ENCODE measurements at places on chromosomes 11 and 22.

DNA sequence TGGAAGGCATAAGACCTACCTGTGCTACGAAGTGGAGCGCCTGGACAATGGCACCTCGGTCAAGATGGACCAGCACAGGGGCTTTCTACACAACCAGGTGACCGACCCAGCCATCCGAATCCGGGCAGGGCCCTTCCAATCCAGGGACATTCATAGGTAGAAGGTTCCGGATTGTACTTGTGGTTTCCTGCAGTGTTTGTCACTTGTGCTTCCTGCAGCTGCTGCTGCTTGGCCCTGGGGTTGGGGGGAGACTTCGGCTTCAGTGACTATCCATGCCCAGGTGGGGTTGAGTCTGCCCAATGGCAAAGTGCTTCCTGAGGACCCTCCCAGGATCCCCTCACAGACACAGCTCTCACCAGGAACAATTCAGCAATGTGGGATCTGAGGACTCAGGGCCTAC, 2.2 kb downstream of the APOBEC3A start:
- DNase-seq: no peak

- no peak for DNase-seq
Observed at GRCh38 chr11:3232956-3233355, 739 bp upstream of the MRGPRE start.

- no peak for DNase-seq
Observed at GRCh38 chr11:76153571-76153923, 52.8 kb downstream of the WNT11 start.

DNA sequence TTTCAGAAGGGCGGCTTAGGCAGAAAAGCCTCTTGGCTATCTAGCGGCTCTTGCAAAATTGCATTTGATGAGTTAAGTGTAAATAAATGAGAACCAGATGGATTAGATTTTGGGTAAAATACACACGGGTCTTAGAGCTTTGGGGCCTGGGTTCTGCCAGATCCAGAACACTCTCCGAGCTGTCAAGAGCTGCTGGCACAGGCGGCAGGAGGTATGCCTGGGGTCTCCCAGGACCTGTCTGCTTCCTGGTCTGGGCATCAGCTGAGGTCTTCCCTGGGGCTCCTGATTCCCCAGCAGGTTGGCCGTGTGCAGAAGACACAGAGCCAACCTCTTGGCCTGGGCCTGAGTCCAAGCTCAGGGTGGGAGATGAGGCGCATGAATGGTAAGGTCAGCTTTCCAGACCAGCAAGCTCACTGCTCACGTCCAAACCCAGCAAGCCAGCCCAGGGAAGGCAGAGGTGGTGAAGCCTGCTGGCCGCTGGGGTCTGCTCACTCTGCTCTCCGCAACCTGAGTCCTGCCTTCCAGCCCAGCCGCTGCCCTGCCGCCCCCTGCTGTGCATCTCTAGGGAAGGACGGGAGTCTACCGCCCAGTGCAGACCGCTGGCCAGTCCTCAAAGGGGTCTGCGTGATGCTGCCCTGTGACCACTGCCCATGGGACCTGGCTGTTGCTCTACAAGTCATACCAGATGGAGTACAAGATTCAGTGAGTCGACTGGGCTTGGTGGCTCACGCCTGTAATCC, 44.9 kb downstream of the SCUBE1 start:
- DNase-seq: no peak

DNA sequence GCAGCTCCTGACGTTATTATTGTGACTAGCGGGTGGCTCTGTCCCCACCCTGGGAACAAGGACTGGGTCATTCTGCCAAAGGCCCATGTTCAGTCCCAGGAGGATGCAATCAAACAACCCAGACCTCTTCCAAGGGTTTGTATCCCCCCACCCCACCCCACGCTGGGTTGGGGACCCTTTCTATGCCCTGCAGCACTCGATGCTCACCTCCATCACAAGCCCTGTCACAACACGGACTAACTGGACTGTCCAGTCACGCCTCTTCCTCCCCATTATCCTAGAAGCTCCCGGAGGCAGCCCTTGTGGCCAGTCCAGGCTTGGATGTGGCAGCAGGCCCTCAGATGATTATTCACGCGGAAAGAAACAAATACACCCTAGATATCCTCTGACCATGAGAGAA, 3.7 kb downstream of the SHANK2 start:
- DNase-seq: no peak

DNA sequence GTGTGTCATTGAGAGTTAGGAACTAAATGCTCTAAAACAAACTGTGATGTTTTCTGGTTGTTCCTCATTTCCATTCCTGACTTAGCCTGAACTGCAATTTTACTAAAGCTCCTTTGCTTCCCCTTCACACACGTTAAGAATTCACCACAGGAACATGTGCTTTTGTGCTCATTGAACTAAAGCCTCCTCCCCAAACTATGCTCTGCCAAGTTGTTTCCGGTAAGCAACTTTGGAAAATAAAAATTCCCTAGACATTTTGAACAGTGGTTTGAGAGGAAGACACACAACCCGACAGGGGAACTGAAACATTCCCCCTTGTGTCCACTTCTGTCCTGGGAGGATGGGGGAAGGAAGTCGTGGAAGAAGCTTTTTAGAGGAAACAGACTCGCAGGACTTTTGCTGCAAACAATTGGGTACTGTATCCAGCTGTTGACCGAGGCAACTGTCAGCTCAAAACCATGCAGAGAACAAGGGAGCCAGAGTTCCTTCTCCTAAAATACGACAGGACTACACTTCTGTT, 66.9 kb downstream of the GAB2 start:
- DNase-seq: no peak

DNA sequence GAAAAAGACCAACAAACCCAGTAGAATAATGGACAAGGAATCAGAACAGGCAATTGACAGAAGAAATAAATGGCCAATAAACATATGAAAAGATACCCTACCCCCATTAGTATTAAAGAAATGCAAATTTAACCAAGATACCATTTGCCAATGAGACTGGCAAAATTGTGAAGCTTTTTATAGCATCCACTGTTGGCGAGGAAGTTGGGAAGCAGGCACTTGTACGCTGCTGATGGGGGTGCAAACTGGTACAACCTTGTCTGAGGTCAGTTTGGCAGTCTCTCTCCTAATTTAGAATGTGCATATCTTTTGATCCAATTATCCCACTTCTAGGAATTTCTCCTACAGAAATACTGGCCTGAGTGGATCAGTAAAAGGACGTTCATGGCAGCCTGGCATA, 8.6 kb upstream of the NRXN2 start:
- no peak for DNase-seq

- DNase-seq: no peak
Observed at GRCh38 chr11:111441443-111441842, 62.4 kb upstream of the POU2AF1 start.

DNA sequence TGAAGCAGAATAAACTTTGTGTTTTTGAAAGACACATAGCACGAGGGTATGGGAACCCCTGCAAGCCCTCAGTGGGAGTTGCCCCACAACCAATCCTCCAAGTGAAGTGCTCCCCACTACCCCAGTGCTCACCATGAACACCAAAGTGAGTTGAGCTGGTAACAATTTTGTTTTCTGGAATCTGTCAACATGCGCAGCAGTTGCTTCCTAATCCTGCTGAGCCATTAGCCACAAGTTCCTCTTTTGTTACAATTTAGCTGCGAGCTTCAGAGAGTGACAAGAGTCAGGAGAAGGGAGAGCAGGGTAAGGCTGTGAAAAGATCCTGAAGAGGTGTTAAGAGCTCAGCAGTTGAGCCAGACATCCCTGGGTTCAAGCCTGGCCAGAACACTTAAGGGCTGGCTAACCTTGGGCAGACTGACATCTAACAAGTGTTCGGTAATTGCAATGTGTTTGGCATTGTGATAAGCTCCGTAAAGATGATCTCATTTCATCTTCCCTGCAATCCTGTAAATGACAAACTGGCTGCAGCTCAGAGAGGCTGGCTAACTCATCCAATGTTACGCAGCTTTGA, 24.1 kb upstream of the ASPHD2 start:
- no peak for DNase-seq

DNA sequence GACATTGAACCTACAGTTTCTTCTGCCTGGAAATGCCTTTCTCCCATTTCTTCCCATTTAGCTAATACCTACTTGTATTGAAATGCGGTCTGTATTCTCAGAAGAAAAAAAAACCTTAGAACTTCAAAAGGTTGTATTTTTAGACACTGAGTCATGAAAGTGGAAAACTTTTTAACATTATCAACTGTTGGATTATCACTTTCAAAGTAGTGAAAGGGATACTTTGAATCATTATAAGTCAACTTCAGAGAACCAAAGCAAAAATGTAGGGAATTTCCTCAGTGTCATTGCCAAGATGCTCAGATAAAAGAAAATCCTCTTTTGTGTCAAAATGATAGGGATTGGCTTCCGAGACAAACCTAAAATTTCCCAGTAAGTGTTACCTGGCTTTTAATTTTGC, 6.6 kb downstream of the HOATZ start:
- DNase-seq: no peak

DNA sequence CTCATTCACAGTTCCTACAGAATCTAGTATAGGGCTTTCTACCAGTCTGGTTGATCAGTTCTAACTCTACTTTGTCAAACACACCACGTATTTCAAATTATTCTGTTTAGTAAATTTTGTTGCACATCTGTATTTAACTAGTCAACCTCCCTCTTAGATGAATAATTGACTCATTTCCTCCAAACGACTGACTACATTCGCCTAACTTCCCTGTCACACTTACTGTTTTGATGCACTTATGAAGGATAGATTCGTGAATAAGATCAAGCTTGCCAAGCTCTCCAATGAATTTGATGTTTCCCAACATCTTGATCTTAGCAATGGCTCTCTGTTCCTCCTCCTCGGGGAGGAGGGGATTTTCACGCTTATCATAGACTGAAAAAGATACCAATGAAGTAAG, 5.0 kb downstream of the EIF4G2 start:
- no peak for DNase-seq

DNA sequence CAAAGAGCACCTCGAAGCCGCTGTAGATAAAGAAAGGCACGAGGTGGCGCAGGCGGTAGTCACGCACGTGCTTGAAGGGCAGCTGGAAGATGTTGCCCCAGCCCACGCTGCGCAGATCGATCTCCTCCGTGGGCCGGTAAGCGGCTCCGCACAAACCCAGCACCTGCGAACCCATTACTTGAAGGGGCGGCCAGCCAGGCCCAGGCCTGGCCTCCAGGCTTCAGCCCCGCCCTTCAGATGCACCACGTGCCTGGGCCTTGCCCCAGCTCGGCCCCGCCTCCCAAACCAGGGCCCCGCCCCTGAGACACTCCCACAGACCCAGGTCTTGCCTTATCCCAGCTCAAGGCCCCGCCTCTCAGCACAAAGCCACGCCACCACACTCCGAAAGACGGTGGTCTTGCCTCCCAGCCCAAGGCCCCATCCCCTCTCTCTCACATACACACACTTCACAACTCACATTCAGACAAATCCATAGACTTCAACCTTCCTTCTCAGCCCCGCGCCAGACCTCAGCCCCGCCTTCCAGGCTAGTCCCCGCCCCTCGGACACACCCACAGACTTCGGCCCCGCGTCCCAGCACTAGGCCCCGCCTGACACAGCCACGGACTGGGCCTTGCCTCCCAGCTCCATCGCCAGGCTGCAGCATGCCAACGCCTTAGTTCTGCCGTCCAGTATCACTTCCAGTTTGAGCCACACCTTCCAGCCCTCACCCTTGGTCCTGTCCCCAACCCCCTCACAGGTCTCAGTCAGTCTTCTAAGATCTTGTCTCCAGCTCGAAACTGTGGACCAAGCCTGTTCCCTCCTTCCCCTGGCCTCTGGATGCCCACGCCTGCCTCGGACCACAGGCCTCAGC, 7.0 kb downstream of the UNC93B1 start:
- no peak for DNase-seq

GRCh38 chr11:80724366-80724765, 1283.5 kb upstream of the TENM4 start:
- no peak for DNase-seq

- DNase-seq: no peak
Observed at GRCh38 chr22:27046603-27047002, 389.2 kb downstream of the MIAT start.

DNA sequence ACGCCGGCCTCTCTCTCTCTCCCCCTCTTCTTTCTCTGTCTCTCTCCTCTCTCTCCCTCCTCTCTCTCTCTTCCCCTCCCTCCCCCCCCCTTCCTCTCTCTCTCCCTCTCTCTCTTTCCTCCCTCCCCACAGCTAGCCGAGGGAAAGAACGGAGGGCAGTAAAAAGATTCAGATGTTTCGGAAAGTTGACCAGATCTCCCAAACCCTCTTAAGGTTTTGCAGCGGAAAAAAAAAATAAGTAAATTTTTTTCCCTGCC, 195 bp upstream of the ALX4 start:
- no peak for DNase-seq

DNA sequence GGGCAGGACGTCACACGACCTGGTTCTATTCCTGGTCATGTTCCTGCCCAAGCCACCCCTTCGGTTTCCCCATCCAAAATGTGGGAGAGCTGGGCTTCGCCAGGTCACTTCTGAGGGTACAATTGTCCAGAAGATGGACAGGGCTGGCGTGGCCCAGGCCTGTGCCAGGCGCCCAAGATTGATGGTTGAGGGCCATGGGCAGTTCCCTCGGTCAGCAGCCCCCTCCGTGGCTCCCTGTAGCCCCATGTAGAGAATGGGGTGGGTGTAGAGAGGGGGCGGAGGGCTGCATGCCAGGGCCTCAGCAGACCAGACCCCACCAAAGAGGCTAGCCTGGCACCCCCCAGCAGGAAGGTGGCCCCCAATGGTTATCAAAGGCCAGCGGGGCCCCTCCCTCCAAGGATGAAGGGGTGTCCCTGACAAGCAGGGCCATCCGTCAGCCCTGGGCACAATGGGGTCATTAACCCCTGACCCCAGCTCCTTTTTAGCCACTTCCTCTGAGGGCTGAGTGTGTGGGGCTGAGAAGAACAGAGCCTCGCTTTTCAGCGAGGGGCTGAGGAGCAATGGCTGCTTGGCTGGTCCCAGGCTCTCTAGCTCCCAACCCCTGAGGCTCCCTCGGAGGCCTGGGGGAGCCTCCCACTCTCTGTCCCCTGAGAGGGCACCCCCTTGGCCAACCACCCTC, 11.0 kb upstream of the PICK1 start:
- DNase-seq: no peak

GRCh38 chr22:46140989-46141928, 9.1 kb upstream of the PPARA start:
- no peak for DNase-seq

DNA sequence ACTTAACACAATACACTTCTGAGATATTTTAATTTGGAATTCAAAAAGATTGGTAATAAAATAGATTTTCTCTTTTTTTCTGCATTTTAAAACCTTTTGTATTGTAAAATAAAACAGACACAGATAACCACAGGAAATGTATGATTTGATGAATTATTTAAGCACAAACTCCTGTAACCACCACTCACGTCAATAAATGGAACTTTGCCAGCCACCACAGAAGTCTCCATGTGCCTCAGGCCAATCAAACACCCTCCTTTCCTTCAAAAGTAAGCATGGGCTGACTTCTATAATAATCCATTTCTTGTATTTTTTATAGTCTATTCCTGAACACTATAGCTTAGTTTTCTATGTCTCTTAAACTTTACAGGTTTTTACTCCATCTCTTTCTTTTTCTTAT, 721.7 kb downstream of the DLG2 start:
- no peak for DNase-seq

GRCh38 chr11:118663902-118664301, 15.5 kb downstream of the TREH start:
- no peak for DNase-seq

All from stimulated activated naive B cell treated with anti-CD40 and anti-IgM and Interleukin-4, amounts not matched to agents 10 μg/mL and 1 μg/mL and 100 μg/mL, for 72 hours (primary cell).